ENCODE measurements at places on chromosomes 1 and 21.

- DNase-seq = no peak
These were observed 1.2 kb downstream of the ZFP69 start for GRCh38 chr1:40478276-40478675.

GRCh38 chr1:13517193-13517812 is 3.5 kb upstream of the LRRC38 start:
- no peak for DNase-seq

DNA sequence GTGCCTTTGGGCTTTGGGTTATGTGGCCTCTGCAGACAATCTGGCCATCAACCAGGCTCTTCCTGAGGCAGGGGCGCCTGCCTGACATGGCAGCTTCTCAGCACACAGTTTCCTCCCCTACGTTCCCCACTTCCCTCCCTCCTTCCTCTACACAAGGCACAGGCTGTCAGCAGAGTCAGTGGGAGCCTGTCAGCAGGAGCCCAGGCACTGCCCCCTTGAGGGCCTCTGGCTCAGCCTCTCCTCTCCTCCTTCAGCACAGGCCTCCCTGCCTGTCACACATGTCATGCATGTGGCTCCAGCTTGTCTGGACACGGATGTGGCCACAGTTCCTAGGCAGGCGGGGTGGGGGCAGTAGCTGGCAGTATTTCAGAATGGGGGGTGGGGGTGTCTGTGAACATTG is 52.2 kb upstream of the ARTN start:
- no peak for DNase-seq

DNA sequence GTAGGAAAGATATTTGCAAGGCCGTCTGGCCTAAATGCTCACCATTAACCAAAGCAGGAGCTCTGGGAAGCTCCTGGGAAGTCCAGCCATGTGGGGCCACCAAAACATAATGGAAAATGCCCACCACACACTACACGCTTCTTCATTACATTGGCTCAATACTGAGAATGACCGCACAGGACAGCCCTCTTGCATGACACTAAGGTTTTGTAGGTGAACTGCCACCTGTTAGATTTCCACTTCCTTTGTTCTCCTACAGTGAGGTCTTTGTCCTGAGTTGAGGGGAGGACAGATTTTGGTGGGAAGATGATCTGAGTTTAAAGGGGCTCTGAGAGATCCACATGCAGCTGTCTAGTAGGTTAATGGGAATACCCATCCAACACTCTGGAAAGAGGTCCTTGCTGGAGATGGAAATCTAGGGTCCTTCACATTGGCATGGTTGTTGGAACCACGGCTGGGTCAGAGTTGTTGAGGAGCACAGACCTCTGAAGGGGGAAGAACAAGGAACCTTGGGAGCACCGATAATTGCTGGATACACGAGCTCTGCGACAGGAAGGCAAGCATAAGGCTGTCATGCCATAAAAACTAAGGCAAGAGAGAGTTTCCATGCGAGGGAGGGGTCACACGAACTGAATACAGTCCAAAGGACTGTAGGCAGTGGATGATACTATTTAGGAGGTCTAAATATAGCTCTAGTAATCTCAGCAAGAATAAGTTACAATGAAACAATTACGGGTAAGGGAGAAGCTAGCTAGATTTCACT is 105.5 kb upstream of the IRF2BP2 start:
- no peak for DNase-seq

Data from skeletal muscle cell (primary cell).